ENCODE measurements at places on chromosomes 5 and 9.
A peak's percentile ranks its signal among the peaks of the same experiment; 100 is the strongest.

GRCh38 chr9:136377341-136378169, 4.1 kb upstream of the CARD9 start:
- no peaks in the 10 kb centered on the region for H3K4me1 ChIP-seq
- no peaks in the 10 kb centered on the region for H3K27me3 ChIP-seq
- peaks cover 65% of the 10 kb centered on the region for H3K36me3 ChIP-seq
- H3K4me3 ChIP-seq = no peak overlapping the region
- peak; percentile 32 for DNase-seq

DNA sequence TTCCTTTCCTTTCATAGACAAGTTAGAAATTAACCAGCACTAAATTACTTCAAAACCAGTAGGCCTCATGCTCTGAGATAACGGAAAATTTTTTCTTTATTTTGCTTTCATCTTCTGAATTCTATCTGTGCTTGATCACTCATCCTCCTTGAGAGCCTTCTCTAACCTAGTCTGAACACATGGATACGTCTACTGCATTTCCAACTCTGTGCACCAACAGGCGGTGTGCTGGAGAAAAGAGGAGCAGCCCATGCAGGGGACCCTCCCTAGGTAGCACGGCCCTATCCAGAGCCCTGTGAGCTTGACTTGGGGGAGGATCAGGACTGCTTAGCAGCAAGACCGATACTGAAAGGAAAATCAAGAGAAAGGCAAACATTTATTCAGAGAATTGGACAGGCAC, 149.8 kb downstream of the AUH start:
- peaks cover 58% of the 10 kb centered on the region for H3K4me1 ChIP-seq
- DNase-seq = no peak
- H3K4me3 ChIP-seq = no peak overlapping the region
- H3K36me3 ChIP-seq = peaks cover 60% of the 10 kb centered on the region

- H3K4me1 ChIP-seq = peaks cover 10% of the 10 kb centered on the region
- no peak overlapping the region for H3K4me3 ChIP-seq
- peak; percentile 16 for DNase-seq
- H3K27ac ChIP-seq = peak overlapping the region; percentile 26
- peaks cover 97% of the 10 kb centered on the region for H3K36me3 ChIP-seq
Observed at GRCh38 chr5:6745706-6746222, 32.5 kb downstream of the TENT4A start.

- no peak overlapping the region for H3K27ac ChIP-seq
- no peak for DNase-seq
- H3K36me3 ChIP-seq = no peaks in the 10 kb centered on the region
- H3K4me1 ChIP-seq = no peaks in the 10 kb centered on the region
Observed at GRCh38 chr9:9395539-9395938, 1217.3 kb downstream of the PTPRD start.

DNA sequence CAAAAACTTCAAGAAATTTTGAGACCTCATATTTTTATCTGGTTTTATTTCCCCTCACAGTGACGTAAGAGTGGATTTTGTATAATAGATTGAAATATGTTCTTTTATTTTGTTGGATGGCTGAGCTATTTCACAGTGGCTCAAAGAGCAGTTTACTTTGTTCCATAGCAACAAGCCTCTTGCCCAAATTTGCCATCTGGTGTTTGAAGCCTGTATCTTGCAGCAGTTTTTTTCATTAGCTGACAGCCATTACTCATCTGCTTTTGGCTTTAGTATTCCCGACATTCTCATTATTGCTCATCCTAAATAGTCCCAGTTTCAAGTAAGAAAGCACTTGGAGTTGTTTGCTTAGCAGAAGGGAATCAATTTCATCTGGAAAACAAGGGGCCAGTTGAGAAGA, 36.3 kb downstream of the GDA start:
- H3K27ac ChIP-seq = no peak overlapping the region
- H3K27me3 ChIP-seq = peaks cover 5% of the 10 kb centered on the region
- no peaks in the 10 kb centered on the region for H3K4me1 ChIP-seq
- no peaks in the 10 kb centered on the region for H3K36me3 ChIP-seq
- no peak overlapping the region for H3K4me3 ChIP-seq

- H3K4me1 ChIP-seq = no peaks in the 10 kb centered on the region
- H3K36me3 ChIP-seq = no peaks in the 10 kb centered on the region
Observed at GRCh38 chr5:180103487-180104167, 32.1 kb upstream of the RNF130 start.

GRCh38 chr9:123749580-123750202, 180.2 kb downstream of the DENND1A start:
- no peak overlapping the region for H3K27ac ChIP-seq
- H3K27me3 ChIP-seq = no peaks in the 10 kb centered on the region
- DNase-seq = no peak

GRCh38 chr5:81590498-81591384, 160.2 kb downstream of the SSBP2 start:
- peaks cover 27% of the 10 kb centered on the region for H3K36me3 ChIP-seq
- H3K27me3 ChIP-seq = no peaks in the 10 kb centered on the region
- peaks cover 11% of the 10 kb centered on the region for H3K4me1 ChIP-seq
- no peak overlapping the region for H3K4me3 ChIP-seq
- no peak for DNase-seq
- no peak overlapping the region for H3K27ac ChIP-seq

GRCh38 chr5:103522586-103522985, 40.0 kb downstream of the NUDT12 start:
- DNase-seq = no peak
- H3K27me3 ChIP-seq = peaks cover 7% of the 10 kb centered on the region
- no peaks in the 10 kb centered on the region for H3K4me1 ChIP-seq
- H3K27ac ChIP-seq = no peak overlapping the region
- H3K36me3 ChIP-seq = no peaks in the 10 kb centered on the region

- H3K36me3 ChIP-seq = no peaks in the 10 kb centered on the region
- no peak for DNase-seq
- H3K27me3 ChIP-seq = peaks cover 35% of the 10 kb centered on the region
- H3K27ac ChIP-seq = peak overlapping the region; percentile 73
Observed at GRCh38 chr9:90967145-90967538, 165.5 kb downstream of the SYK start.

- no peak overlapping the region for H3K4me3 ChIP-seq
- peaks cover 71% of the 10 kb centered on the region for H3K27me3 ChIP-seq
- H3K4me1 ChIP-seq = peaks cover 8% of the 10 kb centered on the region
Observed at GRCh38 chr9:136197084-136197875, 7.6 kb downstream of the LHX3 start.

DNA sequence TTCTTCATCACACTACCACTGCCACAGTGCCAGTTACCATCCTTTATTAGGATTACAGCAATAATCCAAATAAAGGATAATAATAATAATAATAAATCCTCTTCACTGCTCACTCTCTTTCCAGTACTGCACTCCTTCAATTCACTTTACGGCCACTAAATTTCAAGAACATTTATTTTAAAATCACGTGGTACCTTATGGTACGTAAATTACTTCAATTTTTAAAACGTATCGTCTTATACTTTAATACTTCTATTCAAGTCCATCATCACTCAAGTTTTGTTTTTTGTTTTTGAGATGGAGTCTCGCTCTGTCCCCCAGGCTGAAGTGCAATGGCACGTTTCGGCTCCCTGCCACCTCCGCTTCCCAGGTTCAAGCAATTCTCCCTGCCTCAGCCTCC, 36.5 kb downstream of the PTBP3 start:
- H3K27me3 ChIP-seq = no peaks in the 10 kb centered on the region
- peaks cover 53% of the 10 kb centered on the region for H3K36me3 ChIP-seq
- no peak overlapping the region for H3K27ac ChIP-seq
- no peak for DNase-seq

DNA sequence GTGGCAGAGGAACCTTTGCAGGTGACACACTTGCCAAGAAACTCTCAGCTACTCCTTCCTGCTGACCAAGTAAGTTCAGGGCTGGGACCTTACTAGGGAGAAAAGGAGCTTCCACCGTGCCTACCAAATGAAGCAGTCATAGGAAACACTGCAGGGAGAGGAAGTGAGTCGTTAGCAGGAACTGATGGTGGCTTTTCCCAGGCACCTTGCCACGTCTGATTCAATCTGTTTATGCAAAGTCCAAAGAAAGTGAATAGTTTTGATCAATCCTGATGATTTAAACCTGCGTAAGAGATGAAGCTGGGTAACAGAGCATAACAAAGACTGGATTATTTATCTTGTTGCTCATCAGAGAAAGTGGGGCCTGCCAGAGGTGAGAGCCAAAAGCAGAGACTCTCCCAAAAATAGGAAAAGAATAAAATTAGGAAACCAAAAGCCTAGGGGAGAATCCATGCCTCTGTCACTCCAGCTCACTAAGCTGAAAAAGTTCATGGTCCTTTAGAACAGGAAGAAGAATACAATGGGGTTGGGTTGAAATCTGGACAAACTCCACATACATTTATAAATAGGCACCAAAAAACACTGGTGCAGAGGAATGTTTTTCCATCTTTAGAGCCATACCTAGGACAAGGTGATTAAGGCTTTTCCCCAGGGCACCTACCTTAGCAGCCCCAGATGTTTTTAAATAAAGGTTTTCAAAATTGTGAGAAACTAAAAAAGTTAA, 9.3 kb upstream of the PFDN1 start:
- no peaks in the 10 kb centered on the region for H3K27me3 ChIP-seq
- no peaks in the 10 kb centered on the region for H3K36me3 ChIP-seq
- peaks cover 4% of the 10 kb centered on the region for H3K4me1 ChIP-seq
- H3K4me3 ChIP-seq = no peak overlapping the region

DNA sequence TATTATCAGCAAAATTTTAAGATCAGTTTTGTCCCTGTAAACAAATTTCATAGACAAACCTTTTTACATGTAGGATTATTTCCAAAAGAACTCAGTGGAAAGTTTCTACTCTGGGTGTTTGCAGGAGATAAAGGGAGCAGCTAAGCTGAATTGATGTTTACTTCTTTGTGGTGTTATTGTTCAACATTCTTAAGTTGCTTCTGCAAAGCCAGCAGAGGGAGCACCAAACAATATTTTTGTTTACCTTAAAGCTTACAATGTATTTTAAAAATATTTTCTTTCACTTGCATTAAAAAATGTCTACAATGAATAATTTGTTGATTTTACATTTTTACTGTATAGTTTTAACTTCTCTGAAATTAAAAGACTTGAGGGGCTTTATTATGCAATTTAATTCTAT, 135.4 kb downstream of the ATG10 start:
- no peaks in the 10 kb centered on the region for H3K36me3 ChIP-seq
- H3K4me3 ChIP-seq = no peak overlapping the region
- no peak overlapping the region for H3K27ac ChIP-seq
- no peaks in the 10 kb centered on the region for H3K27me3 ChIP-seq
- H3K4me1 ChIP-seq = peaks cover 26% of the 10 kb centered on the region
- no peak for DNase-seq

GRCh38 chr5:151110992-151111391, 30.2 kb upstream of the TNIP1 start:
- H3K27me3 ChIP-seq = no peaks in the 10 kb centered on the region
- no peak overlapping the region for H3K4me3 ChIP-seq
- DNase-seq = no peak
- H3K4me1 ChIP-seq = peaks cover 12% of the 10 kb centered on the region
- H3K36me3 ChIP-seq = peaks cover 91% of the 10 kb centered on the region
- peak overlapping the region; percentile 78 for H3K27ac ChIP-seq

- peaks cover 57% of the 10 kb centered on the region for H3K36me3 ChIP-seq
- DNase-seq = no peak
- H3K4me3 ChIP-seq = no peak overlapping the region
- H3K27me3 ChIP-seq = no peaks in the 10 kb centered on the region
Observed at GRCh38 chr5:151490627-151491026, 43.2 kb downstream of the SLC36A1 start.

- H3K4me3 ChIP-seq = peak overlapping the region; percentile 97
- H3K27me3 ChIP-seq = no peaks in the 10 kb centered on the region
- peaks cover 47% of the 10 kb centered on the region for H3K36me3 ChIP-seq
- peak; percentile 79 for DNase-seq
- peak overlapping the region; percentile 93 for H3K27ac ChIP-seq
- H3K4me1 ChIP-seq = peaks cover 61% of the 10 kb centered on the region
Observed at GRCh38 chr9:91422758-91423711, 597 bp downstream of the NFIL3 start.
